ENCODE measurements at places on chromosomes 13 and 19.

GRCh38 chr19:10538204-10538983, 5.3 kb upstream of the ATG4D start:
- DNase-seq, result no peak

DNA sequence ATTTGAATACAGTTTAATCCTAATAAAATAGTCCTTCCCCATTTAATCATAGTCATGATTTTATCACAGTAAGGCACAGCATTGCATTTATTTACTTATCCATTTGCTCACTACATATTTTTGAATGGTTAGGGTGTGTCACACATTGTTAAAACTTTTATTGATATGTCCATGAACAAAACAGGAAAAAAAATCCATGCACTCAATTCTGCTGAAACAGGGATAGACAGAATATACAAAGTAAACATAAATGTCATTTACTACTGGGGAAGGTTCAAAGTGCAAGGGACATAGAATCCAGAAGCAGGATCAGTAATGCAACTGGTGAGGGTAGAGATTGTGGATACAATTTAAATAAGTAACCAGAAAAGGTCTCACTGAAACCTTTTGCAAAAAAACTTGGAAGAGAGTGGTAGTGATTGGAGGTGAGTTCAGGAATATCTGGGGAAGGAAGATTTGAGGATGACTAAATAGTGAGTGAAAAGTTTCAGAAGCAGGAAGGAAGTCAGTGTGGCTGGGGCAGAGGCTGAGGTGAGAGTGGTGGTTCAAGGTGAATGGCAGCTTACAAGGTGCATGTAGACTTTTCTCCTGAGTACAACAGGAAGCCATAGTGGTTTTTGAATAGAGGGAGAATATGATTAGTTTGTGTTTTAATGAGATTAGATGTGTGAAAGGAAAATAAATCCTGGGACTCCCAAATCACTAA, 387.2 kb upstream of the ATXN8OS start:
- DNase-seq, result no peak

- DNase-seq, result no peak
Observed at GRCh38 chr13:113061271-113061625, 44.3 kb upstream of the F7 start.

DNA sequence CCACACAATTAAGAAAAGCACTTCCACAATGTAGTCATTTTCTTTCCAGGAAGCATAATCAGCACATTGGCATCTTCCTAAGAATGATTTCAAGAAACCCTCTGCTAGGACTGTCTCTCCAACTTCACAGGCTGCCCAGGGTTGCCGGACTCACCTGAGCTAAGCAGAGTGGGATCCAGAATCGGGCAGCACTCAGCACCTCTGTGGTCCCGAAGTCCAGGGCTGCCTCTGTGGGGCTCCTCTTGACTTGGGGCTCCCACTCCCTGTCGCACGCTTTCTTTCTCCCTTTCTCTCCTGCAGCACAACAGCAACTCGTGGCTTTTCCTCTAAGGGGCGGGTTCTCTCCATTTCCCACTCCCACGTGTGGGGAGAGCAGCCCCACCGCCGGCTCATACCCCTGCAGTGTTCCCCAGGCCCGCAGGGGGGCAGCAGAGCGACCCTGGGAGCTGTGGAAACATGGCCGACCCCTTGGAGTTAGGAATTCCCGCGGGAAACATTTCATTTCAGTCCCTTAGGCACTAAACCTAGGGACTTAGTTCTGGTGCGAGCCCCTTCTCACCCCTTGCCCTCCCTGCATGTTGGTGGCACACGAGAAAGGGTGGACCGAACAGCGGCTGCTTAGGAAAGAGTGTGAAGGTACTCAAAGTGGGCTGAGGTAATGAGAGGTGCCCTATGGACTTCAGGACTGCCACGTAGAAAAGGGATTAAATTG, at the start of gene TMEM272:
TMEM272 (minus strand) TSS at position 316 of the 712 bp plus-strand sequence. CDS start 6,647 bp downstream, outside the sequence.
- no peak for DNase-seq

GRCh38 chr13:80058626-80059025, 282.3 kb downstream of the SPRY2 start:
- no peak for DNase-seq

- DNase-seq, result no peak
Observed at GRCh38 chr13:38421590-38422560, 72.2 kb downstream of the UFM1 start.

DNA sequence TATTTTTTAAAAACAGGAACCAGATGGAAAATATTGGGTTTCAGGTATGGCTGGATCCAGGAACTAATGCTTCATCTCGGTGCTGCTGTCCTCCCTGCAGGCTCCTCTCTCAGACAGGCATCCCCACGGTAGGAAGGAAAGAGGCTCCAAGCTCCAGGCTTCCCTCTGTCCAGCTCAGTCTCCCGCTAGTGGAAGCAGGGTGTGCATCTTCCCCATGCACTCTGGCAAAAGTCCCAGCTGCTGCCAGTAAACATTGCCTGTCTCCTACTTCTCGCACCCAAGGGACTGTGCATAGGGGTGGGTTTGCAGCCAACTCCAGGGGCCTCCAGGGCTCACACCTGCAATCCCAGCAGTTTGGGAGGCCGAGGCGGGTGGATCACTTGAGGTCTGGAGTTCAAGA, 29.2 kb downstream of the IL12RB1 start:
- no peak for DNase-seq

DNA sequence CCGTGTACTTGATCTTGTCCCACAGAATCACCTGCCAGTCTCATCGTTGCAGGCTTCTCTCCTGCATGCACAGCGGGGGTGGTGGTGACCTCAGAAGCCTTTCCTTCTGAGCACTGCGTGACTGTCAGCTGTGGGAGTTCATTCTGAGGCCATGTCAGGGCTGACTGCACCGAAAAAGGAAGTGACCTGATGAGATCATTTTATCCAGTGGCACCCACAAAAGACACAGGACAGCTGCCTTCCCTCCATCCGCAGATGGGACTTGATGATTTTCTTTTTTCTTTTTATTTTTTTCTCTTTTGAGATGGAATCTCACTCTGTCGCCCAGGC, 89.7 kb downstream of the RAB20 start:
- DNase-seq, result no peak

GRCh38 chr19:32680986-32681385, 5.3 kb downstream of the RGS9BP start:
- DNase-seq, result no peak

DNA sequence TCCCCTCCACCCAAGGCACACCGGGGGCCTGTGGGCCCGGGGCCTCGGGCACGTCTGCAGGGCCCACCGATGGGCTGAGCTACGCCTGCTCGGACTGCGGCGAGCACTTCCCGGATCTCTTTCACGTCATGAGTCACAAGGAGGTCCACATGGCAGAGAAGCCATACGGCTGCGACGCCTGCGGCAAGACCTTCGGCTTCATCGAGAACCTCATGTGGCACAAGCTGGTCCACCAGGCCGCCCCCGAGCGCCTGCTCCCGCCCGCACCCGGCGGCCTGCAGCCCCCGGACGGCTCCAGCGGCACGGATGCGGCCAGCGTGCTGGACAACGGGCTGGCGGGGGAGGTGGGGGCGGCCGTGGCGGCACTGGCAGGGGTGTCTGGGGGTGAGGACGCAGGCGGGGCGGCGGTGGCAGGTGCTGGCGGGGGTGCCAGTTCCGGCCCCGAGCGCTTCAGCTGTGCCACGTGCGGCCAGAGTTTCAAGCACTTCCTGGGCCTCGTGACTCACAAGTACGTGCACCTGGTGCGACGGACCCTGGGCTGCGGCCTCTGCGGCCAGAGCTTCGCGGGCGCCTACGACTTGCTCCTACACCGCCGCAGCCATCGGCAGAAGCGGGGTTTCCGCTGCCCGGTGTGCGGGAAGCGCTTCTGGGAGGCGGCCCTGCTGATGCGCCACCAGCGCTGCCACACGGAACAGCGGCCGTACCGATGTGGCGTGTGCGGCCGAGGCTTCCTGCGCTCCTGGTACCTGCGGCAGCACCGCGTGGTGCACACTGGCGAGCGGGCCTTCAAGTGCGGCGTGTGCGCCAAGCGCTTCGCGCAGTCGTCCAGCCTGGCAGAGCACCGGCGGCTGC, 8.6 kb downstream of the ZNF784 start:
- no peak for DNase-seq

DNA sequence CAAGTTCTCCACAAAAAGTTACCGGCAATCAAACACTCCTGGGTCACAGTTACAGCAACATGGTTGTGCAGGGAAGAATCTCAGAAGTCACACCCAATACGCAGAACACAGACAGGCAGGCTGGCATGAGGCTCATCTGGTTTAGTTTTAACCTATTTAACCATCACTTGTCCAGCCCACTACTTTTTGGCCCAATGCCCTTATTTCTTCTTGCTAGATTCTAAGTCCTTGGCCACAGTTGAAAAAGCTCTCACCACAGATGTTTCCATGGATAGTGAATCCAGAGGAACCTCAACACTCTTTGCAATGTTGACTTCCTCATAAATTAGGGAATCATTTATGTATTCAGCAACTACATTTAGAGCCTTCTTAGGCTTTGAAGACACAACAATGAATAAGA, 50.7 kb upstream of the FNDC3A start:
- no peak for DNase-seq

DNA sequence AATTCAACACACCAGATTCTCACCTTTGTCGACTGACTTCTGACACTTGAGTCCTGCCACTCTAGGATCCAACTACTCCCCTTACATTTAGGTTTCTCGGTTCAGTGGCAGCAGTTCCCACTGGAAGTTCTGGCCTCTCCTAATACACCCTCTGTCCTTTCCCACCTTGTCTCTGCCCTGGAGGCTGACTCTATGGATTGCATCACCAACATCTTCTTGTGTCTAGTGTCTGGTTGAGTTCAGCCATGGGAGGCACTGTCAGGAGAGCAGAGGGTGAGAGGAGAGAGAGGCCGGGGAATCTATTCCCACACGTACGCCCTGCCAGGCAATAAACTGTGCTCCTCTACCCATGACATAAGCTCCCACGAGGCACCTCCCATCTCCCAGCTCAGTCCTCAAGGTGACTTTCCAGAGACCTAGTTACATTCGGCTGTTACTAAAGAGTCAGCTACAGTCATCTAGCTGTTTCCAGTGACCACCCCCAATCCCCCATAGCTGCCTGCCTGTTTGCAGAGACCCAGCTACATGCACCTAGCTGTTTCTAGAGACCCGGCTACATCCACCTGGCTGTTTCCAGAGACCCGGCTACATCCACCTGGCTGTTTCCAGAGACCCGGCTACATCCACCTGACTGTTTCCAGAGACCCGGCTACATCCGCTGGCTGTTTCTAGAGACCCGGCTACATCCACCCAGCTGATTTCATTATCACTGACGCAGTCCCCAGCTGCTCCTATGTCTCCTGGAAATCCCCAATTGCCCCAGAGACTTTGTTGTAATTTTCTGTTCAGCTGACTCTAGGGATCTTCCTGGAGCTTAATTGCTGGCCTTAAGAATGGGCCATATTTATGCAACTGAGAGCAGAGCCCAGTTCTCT, 8.1 kb upstream of the LILRB4 start:
- DNase-seq, result no peak

DNA sequence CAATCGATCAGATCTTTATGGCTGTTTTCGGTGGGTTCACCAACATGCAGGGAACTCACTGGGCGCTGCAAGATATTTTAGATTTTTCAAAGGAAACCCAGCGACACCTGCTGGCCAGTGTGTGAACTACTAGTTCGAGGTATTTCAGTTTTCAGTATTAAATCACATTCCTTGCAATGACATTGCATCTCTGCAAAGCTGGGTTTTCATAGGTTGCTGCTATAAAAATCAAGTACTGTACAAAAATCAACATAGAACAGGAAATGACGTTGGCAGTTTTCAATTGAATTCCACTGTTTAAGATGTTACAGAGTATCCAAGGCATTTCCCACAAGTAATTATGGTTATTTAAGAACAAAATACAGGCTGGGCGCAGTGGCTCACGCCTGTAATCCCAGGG, 17.6 kb downstream of the LIG1 start:
- DNase-seq, result peak; percentile 56

DNA sequence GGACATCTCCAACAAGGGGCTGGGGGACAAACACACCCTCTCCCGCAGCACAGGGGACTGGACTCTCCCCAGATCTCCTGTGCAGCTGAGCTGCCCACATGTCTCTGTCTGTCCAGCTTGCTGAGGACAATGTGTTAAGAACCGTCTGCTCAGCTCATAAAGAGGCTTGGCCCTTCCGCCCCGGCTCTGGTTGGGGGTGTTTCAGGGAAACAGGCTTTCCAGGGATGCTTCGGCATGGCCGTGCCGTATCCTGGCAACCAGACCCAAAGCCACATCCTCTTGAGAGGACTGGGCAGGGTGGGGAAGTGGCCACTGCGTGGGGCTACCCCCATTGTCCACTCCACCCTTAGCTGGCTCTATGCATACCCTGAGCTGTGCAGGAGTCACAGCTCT, 41.1 kb upstream of the CHST8 start:
- DNase-seq, result no peak

GRCh38 chr19:43651758-43652545, 12.3 kb upstream of the CADM4 start:
- no peak for DNase-seq

DNA sequence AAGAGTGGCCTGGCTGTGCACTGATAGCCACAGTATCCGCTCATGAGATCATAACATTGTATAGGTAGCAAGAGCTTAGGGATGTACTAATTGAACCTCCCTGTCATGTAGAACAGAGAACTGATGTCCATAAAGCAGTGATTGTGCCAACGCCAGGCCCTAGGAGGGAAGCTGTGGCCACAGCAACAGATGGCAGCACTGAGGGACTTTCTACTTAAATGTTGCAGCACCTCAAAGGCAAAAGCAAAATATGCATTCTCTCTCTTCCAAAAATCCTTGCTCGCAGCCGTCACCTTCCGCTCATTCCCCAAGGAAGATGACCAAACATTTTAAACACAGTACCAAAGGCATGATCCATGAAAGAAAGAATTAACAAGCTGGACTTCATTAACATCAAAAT, 32.3 kb downstream of the COL4A1 start:
- DNase-seq, result no peak

DNA sequence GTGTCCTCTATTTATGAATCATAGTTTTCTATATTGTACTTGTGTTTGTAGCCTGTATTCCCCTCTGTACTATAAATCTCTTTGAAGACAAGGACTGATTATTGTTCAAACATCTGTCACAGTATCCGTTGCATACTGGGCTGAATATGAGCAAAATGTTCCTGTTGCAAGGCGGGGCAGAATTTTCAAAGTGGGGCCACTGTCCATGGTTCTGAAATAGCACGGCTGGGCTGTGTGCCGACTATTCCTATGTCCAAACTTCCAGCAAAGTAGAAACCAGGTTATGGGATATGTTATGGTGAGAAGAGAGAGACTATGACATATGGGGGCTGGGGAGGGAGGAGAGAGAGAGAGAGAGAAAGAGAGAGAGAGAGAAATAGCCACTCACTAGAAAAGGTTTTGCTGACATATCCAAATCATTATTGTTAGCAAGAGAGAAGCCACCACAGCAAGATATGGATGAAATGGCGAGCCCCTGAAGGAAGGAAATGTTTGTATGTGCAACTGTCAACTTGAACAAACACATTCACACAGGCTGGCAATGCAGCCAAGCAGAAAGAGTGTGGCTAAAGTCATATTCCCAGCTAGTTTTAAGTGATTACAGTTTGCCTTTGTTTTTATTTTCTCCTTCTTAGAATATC, 107.0 kb upstream of the GPR12 start:
- no peak for DNase-seq

Measured in activated CD8-positive, alpha-beta memory T cell treated with anti-CD3 and anti-CD28 coated beads for 4 hours (primary cell).